Neural crest cell (in vitro differentiated cells): ENCODE measurements at places on chromosomes 7 and 10.

- no peak for DNase-seq
Observed at GRCh38 chr10:17222329-17222728, 5.7 kb upstream of the VIM start.

DNA sequence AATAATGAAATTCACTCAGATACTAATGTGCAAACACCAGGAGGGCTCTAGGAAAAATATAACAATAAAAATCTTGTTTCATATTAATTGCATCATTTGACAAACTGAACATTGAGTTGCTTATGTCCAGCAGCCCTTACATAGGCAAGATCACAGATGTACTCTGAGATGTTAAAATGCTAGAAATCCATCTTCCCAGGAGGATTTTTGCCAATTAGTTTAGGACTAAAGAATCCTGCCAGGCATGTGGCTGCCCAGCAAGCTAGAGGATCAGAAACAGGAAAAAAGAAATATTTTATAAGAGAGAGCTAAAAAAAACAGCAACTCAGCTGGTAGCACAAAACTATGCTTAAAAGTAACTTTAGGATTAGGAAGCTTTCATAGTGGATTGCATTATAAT lies 407.8 kb downstream of the NXPH1 start:
- DNase-seq, result no peak

GRCh38 chr7:151089893-151090730 lies 3.8 kb downstream of the AGAP3 start:
- no peak for DNase-seq

- DNase-seq, result no peak
Observed at GRCh38 chr7:27890205-27890849, 150.4 kb downstream of the TAX1BP1 start.

GRCh38 chr10:103699611-103700435 lies 155.6 kb downstream of the SH3PXD2A start:
- peak; percentile 40 for DNase-seq

GRCh38 chr10:15222511-15222910 lies 54.0 kb upstream of the NMT2 start:
- DNase-seq, result no peak

GRCh38 chr10:131781076-131781475 lies 119.7 kb upstream of the PPP2R2D start:
- DNase-seq, result no peak

DNA sequence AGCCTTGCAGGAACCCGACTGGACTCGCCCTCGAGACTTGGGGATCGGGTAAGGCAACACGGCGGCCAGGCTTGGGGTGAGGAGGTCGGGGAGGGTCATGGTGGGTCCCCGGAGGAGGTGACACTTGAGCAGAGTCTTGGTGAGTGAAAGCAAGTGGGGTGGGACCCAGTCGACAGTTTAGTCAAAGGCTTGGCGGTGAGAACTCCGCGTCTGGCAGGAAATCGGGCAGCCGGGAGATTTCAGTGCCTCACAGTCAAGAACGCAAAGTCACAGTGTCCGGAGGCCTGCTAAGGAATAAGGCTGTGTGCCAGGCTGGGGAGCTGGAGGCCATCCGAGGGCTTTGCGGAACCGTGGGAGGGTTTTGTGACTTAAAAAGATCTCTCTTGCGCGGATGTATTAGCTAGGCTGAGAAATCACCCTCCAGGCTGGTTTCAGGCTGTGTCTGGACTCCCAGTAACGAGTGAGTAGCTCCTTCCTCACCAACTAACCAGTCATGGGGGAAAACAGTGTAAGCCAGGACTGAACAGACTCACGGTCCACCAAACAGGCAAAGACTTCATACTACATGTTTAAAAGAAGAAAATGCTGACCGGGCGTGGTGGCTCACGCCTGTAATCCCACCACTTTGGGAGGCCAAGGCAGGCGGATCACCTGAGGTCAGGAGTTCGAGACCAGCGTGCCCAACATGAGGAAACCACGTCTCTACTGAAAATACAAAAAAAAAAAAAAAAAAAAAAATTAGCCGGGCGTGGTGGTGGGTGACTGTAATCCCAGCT lies 613 bp downstream of the AP5Z1 start:
- DNase-seq, result no peak

- DNase-seq, result no peak
Observed at GRCh38 chr7:1193593-1194424, 33.8 kb upstream of the ZFAND2A start.

DNA sequence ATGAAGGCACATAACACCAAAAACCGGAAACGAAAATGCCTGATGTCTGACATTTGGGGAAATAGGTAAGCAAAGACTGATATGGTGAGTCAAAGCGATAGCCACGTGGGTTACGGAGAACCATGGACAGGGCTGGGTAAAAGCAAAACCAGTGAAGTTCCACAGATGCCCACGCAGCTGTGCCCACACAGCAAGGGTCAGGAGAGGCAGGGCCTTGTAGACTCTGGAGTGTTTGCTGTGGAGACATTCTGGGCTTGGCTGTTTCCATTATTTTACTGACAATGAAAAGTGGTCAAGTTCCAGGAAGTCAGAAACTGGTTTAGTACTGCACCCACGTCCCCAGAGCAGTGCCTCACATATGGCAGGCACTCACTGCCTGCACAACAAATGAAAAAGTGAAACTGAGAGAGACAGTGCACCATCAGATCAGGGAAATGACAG lies 148.7 kb downstream of the ZMYND11 start:
- no peak for DNase-seq

DNA sequence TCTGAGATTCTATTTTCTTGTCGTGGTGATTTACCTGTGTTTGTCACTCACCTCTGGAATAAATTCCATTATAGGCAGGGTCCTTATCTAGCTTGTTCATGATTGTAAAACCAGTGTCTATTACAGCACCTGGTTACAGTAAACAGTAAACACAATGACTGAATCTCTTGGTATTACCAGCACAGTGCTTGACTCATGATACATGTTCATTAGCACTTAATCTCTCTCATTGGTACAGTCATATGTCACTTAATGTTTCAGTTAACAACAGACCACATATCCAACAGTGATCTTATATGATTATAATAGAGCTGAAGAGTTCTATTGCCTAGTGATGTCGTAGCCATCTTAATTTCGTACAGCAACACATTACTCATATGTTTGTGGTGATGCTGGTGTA lies 1.6 kb upstream of the TASOR2 start:
- no peak for DNase-seq

DNA sequence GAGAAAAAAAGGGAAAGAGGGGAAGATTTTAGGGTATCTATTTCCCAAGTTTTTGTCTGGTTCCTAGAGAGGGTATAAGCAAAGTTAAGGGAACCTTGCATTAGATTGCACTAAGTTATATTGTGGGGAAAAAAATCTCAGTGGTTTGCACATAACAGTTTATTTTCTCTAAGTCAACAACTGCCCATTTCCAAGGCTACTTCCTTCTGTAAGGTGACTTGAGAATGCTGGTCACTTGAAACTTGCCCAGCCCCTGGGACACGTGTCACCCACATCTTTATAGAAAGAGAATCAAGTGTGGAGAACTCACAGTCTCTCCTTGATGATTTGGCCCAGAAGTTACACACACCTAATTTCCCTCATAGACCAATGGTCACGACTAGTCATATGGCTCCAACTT lies 488.6 kb upstream of the PODXL start:
- no peak for DNase-seq

GRCh38 chr7:7757576-7757975 lies 39.2 kb upstream of the RPA3 start:
- no peak for DNase-seq

GRCh38 chr10:16717622-16718395 lies 99.4 kb downstream of the RSU1 start:
- DNase-seq, result no peak

GRCh38 chr10:48926255-48926654 lies 13.4 kb downstream of the LRRC18 start:
- DNase-seq, result no peak

GRCh38 chr10:113914956-113915355 lies 60.5 kb downstream of the NHLRC2 start:
- no peak for DNase-seq

DNA sequence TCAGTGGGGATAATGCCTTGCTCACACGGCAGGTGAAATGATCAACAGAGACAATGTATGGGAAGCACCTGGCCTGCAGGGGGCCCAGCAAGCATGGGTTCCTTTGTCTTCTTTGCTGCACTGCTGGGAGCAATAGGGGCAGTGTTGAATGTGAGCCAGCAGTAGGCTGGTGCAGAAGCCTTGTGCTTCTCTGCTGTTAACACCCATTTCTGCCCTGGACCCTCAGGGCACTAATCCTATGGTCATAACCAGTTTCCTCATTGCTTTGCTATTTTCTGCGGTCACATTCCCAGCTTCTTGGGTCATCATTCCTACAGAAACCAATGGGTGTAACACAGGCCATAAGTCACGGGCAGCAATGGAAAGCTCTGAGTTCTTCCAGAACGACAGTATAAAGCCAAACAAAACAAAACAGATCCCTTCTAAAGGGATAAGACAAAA lies 10.9 kb upstream of the LGI1 start:
- DNase-seq, result no peak

DNA sequence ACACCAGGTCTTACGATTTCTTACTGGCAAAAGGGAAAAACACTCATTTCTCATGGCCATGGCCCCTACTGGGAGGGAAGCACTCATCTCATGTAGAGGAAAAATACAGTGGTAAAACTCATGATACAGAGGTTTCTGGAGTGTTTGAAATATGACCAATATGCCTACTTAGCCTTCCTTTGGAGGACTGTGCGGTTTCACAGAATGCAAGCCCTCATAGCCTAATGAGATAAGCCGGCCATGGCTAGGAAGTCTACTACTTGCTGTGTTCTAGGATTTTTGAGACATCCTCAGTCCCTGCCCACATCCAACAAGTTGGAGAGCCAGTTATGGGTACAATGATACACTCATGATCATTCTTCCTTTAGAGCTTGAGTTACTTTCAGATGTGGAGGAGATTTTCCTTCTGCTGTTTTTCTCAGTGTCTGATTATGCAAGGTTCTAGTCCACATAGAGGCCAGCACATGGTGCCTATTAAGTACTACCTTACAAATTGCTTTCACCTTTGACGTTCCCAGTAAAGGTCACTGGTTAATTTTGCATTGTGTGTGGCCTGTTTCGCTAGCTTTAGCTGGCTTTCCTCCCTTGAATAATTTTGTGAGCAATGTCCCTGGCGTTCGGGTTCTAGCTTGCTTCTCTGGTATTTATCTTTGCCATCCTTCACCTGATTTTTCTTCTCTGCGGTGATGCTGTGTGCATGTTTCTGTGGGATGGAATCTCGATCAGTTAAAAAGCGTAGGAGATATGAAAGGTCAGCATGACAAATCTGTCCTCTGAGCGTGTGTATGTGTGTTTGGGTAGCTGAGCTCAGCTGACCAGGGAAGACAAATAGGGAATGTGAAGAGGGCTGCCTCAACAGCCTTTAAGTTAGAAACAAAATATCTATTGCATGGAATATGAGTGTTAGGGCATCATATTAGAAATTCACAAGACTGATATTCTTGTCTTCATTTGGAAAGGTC lies 295.4 kb downstream of the LRMDA start:
- no peak for DNase-seq

GRCh38 chr10:116720668-116721546 lies 21.5 kb downstream of the HSPA12A start:
- DNase-seq, result no peak

- DNase-seq, result no peak
Observed at GRCh38 chr7:93156884-93157283, 8.7 kb upstream of the SAMD9L start.

DNA sequence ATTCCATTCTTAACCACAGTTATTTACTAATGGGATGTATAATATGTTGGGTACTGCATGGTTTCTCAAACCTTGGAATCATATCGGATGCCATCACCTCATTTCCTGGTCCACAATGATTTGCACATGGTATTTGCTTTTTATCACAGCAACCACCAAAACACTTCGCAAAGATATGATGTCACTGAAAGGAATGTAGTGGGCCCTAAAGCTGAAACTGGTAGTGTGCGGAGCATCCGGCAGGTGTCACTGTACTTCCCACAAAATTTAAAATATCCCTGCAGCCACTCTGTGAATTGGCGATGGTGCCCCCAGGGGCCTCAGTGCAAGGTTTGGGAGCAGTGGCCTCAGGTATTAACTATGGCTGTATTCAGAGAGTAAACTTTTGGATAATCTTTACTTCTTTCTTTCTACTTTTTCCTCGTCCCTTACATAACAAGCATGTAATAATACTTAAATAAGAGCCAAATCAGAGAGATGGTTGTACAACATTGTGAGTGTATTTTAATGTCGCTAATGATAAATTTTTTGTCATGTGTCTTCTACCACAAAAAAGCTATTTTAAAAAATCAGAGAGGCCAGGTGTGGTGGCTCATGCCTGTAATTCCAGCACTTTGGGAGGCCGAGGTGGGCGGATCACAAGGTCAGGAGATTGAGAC lies 66.2 kb downstream of the FAM241B start:
- DNase-seq, result peak; percentile 42

DNA sequence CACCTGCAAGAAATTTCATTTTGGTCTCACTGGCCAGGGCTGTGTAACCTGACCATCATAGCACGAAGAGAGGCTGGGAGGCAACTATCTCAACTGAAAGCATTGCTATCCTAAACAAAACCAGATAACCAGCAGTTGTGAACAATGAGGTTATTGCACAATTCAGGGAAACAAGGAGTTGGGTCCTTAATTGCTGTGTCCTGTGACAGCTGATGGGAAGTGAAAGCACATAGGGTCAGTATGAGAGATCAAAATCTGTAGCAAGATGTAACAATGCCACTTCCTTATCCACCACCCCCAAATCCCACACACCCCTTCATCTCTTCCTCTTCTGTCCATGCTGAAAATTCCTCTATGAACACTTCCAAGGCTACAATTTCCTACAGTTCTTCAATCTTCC lies 80.2 kb downstream of the HTR7 start:
- no peak for DNase-seq

DNA sequence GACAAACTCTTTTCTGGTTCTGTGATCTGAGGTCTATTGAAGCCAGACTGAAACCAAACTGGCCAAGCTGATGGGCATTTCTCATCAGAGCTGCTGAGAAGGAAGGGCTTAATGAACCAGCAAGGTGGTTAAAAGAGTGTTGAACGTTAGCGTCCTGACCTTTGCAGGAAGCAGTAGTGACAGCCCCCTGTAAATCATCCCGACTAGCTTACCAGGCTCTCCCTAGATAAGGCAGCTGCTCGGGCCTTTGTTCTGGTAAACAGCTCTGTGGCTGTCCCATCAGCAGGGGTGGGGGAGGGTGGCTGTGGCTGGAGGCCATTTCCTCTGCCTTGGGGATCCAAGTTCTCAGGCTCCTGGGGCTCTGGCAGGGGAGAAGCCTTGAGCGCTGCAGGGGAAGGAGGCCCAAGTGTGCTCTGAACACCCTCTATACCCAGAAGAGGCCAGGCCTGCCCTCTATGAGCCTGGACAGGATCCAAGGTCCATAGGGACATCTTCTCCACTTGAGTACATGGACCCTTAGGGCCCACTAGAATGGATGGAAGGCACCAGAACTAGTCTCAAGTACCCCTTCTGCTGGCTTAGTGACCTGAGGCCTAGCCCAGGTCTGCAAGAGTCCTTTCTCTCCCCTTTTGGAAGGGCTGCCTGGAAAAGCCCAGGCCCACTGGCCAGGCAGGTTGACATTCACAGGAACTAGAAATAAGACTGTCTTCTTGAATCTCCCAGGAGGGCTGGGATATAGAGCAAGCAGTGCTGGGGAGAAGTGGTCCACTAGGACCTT lies 134.6 kb downstream of the ARHGAP22 start:
- DNase-seq, result no peak
